Cortex of kidney (tissue), 1 donor: ENCODE measurements at places on chromosomes 2 and 18.

GRCh38 chr2:224594840-224595239 lies 9.7 kb upstream of the CUL3 start:
- DNase-seq = no peak

DNA sequence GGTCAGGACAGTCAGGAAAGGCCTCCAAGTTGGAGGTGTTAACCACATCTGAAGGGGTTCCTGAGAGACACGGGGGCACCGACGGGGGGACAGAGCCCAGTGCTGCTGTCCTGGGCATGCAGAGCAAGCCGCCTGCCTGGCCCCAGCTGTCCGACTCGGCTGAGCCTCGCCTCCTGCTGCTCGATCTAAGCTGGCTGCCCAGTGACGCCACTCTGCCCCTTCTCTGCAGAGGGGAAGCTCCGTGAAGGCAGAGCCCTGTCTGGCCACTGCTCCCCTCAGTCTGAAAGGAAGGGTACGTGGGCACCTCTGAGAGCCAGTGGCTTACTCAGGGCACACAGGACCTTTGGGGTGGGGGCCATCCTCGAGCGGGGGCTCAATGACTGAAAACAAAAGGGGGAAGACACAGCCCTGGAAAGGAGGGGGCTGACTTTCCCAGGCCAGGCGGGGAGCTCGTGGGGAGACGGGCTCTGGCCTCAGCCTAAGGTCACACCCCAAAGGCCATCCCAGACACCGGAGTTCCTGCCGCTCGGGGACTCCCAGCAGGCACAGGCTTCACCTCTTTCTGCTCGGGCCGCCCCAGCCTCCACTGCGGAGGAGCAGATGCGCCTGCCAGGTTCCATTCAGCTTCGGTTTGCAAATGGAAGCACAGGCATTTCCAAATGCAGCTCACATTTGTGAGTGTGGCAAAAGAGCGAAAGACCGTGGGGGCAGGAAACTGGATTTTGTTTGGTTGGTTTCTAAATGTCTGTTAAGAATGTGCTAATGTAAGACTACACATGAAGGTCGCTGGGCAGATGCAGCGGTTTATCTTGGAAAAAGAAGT lies 136.9 kb downstream of the HDAC4 start:
- DNase-seq = no peak

DNA sequence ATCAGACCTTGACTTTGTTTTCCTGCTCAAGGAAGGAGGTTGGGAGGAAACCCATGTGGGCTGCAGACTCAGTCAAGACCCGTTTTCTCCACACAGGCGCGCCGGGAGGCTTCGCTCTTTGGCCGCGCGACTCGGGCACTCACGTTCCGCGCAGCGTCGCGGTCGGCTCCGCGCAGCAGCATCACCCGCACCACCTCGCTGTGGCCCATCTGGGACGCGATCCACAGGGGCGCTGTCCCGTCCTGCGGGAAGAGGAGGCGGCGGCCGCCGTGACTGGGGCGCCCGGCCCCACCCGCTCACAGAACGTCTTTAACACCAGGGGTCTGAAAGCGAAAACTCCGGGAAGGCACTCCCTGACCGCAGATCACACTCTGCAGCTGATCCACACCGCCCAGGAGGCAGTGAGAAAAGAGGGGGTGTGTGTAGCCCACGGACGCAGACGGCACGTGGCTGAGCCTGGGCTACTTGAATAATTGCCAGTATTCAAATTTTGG lies 33.1 kb upstream of the NPC1 start:
- no peak for DNase-seq

DNA sequence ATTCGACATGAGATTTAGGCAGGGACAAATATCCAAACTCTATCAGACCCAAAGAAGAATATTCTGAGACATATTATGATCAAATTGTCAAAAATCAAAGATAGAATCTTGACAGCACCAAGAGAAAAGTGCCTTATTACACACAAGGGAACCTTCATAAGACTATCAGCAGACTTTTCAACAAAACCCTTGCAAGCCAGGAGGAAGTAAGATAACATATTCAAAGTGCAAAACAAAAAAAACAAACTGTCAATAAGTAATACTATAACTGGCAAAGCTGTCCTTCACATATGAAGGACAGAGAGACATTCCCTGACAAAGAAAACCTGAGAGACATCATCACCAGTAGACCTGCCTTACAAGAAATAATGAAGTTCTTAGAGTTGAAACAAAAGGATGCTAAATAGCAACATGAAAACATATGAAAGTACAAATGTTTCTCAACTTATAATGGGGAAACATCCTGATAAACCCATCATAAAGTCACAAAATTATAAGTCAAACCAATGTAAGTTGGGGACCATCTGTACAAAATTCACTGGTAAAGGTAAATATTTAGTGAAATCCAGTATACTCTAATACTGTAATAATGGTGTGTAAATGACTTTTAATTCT lies 76.6 kb downstream of the FAM171B start:
- DNase-seq = no peak

DNA sequence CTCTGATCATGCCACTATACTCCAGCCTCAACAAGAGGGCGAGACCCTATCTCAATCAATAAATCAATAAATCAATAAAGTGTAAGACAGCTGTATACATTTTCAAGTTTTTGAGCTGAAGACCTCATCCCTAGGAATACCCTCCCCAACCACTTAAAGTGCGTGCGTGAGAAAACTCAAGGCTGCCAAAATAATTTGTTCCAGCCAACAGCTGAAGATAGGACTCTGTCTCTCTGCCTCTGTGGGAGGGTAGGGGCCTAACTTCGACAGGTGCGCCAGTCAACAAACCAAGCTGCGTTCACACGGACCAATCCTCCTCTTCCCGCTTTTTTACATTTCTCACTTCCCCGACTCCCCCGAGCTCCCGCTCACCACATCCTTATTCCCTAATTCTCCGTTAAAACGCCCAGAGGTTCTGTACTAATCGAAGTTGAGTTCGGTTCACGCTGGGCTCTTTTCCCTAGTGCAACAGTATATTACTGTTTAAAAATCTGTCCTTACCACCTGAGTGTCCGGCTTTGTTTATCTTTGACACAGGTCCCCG lies 618 bp downstream of the POLR2D start:
- no peak for DNase-seq

DNA sequence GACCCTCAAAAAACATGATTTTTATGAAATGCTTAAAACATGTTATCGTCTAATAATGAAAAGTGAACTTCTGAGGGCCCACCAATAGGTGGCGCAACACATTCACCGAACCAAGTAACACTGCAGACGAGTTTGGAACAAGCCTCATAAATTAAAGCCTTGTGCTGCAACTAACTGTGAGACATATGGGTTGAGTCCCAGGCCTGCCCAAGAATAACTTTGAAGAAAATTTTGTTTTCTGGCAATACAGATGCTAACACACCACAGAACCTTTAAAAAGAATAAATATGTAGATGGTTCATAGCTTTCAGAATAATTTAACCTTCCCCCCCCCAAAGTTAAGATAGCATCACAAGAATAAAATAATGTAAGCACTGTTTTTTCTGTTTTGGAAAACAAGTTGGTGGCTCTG lies 285.9 kb downstream of the RNF144A start:
- DNase-seq = no peak

DNA sequence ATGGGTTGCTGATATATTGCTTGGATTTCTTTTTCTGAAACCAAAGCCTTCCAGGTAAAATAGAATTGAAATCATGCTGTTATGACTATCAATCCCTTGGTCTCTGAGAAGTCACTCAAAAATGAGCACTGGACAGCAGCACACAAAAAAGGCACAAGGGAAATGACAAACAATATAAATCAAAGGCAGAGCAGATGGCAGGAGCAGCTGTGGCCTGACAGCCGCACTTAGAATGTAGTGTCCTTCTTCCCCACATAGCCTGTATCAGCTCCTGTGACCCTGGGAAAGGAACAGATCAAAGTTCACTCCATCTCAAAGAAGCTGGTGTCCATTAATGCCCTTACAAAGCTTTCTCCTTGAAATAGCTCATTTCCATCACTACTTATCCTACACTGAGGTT lies 326.7 kb downstream of the SUCLG1 start:
- DNase-seq = no peak

DNA sequence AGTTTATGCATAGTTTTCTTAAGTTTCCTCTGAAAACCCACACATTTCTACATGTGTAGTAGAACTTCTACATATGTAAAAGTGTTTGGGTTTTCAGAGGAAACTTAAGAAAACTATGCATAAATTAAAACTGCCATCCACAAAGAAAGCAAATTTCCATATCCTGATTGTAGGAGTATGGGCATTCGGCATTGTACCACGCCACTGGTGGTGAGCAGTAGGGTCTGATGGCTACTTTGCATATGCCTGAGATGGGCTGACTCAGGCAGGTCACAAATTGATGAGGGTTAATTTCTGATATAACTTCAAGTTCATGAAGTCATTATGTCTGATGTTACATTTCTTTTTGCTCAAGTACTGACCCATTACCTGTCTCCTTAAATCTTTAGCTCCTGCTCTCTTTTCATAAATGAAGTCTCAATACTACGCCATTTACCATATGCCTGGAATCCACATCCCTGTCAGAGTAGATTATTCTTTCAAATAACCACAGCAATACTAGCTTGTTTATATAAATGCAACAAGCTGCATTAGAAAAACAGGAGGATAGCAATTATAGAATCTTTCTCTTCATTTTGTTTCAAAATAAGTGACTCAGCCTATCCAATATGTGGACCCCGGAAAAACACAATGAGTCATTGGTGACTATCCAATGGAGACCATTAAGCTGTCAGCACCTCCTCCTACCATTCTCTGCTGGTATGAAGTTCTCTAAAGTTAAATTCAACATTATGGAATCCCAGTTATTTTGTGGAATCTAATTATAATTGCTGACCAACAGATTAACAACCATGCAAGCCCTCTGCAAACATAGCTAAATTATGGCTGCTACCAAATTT lies 355.2 kb upstream of the UBE2E3 start:
- no peak for DNase-seq

- no peak for DNase-seq
Observed at GRCh38 chr2:181805228-181806038, 86.1 kb upstream of the ITPRID2 start.

GRCh38 chr2:37350034-37350433 lies 5.6 kb downstream of the QPCT start:
- DNase-seq = no peak
